ENCODE measurements at places on chromosomes 11 and 22.

DNA sequence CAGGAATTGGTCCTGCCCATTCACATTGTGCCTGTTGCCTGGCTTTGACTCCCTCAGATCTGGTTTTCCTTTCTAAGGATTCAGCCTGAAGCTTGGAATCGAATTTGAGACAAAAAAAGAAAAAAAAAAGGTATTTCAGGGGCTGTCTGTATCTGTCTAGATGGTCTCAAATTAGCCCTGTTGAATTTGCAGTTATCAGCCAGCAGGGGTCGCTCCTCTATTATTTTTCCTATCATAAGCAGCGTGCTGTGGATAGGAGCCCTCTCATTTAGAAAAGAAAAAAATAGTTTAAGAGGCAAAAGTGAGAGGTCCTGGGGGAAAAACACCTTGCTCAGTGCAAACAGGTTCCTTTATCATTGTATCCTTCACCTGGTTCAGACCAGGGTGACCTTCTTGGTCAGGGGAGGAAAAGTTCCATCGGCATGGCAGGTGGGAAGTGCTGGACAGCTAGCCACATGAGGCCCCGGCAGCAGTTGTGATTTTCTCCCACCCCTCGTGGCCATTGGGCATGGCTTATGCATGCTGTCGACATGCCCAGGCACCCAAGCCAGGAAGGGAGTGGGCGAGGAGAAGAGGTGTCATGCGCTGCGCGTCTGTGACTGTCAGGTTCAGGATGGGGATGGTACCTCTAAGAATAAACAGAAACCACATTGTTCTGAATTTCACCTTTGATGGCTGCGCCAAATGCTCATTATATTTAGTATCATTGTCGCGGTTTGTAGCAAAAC, 13.1 kb downstream of the OR5AK2 start:
- no peak for DNase-seq

- peak; percentile 79 for DNase-seq
These were observed 56.1 kb upstream of the PTPRJ start for GRCh38 chr11:47924184-47924691.

DNA sequence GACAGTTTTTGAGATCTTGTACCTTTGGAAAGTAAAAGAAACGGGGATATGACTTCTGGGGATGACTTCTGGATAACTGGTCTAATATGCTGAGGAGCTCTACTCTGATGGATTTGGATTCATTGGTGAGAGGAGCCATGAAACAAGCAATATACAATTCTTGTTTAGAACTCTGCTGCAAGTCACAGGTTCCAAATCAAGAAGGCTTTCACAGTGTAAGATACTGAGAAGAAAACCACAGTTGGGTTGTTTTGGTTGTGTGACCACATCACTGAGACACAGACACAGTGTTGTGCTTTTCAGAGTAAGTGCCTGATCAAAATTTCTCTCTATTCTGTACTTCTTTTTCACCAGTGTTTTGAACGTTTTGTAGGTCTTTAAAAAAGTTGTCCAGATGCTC, 13.1 kb upstream of the UCP2 start:
- no peak for DNase-seq

DNA sequence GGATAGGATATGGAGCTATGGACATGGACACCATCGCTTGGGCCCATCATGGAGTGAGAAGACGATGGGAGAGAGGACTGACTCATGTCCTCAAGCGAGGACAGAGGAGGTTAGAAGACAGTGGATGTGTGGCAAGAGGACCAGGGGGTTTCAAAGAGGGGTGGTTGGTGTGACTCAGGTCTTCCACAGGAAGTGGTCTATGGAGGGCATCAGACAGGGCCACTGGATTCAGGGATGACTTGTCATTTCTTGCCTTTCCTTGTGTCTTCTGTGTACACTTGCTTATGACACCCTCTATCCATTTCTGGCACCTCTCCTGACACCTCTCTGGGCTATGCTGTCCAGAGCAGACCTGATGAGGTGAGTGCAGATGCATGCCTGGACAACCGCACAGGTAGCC, 115.4 kb downstream of the OSBP2 start:
- no peak for DNase-seq
